ENCODE measurements at places on chromosomes 2 and 18.

GRCh38 chr2:64700133-64700809 is 46.6 kb upstream of the SERTAD2 start:
- no peak for DNase-seq

DNA sequence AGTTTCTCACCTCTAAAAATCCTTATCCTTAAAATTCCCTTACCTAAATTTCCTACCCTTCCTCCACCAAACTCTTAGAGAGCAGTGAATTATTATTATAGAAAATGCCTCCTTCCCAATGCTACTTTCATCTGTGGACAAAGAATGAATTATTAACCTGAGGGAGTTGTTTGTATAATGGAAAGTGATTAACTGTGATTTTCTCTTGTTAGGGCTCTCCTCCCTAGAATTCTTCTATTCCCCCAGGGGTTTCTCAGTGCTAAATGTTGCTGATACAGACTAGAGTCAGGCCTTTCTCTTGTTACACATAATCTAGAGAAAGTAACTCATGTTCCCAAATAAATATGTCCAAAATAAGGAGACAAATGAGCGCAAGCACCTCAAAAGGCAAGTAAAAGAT is 23.3 kb downstream of the EPB41L5 start:
- no peak for DNase-seq

DNA sequence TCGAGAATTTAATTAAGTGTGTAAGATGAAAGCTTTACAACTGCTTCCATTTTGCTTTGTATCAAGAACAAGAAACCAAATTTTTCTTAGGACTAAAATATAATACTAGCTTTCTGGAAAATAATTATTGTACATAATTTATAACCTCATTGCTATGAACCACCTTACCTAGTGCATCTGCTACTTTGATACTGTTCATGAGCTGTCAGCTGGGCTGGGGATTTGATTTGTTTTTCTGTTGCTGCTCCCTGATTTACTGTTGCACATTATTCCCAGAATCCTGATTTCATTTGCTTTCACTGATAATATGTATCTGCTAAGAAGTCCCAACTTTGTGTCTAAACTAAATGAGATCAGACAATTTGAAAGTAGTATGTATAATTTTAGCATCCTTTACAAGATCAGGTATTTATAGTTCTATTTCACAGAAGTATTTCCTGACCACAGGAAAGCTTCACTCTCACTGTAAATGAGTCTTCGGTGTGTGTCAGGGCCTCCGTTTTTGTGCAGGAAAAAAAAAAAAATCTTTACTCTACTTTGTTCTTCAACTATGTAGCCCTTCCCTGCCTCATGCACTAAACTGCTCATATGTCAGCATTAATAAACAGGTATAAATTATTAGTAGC is 105.6 kb upstream of the CCDC150 start:
- no peak for DNase-seq

GRCh38 chr2:58055033-58055786 is 8.6 kb downstream of the VRK2 start:
- no peak for DNase-seq

DNA sequence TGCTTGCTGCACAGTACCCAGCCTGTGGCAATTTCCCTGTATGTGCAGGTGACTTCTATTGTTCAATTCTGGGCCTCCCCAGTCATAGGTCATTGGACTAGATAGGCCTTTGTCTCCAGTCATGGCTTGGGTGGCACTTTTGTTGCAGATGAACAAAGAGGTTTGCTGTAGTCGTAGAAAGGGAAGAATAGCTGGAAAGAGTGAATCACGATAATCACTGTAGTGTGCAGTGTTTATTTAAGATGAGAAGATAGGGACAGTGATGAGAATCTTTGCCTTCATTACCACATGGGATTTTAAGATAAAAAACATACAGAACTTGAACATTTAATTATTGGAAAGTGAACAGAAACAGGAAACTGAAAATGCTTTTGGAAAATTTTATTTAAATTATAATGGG is 156.1 kb upstream of the CYRIA start:
- DNase-seq = no peak

DNA sequence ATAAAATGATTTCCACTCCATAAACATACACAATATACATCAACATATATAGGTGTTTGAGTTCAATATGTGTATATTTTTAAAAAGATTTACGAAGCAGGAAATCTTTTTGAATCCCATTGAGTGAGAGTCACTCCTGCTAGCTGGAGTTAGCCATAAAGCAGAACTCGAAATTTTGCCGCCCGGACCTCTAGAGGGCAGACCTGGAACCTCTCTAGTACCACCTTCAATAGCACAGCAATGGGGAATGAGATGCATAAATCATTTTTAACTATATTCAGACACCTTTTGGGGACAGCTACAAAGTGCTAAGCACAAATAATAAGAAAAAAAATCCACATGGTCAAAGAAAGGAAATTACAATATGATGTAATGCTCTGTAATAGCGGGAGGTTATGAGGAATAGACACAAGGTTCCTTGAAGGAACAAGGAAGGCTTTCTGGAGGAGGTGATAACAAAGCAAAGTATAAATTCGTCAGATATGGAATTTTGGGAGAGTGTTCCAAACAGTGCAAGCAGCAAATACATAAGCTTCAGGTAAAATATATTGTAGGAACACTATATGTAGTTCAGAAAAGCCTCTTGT is 533.4 kb downstream of the ERBB4 start:
- no peak for DNase-seq

DNA sequence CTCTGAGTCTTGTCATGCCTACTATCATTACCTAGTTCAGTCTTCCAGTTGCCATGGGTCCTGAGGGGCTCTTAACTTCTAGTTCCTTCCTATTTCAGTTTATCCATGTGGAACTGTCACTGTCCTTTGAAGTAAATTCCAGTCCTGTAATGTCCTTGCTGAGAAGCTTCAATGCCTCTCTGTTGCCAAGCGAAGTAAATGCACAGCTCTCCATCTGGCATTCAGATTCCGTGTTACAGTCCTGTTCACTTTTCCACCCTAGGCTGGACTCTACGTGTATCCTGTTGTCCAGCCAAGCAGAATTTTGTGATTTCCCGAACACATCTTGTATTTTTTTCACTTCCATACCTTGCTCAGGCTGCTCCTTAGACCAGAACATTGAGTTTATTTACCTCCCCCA is 245.3 kb downstream of the BABAM2 start:
- DNase-seq = no peak
